Vagina (tissue), 2 donors: ENCODE measurements at places on chromosomes 2 and 18.

DNA sequence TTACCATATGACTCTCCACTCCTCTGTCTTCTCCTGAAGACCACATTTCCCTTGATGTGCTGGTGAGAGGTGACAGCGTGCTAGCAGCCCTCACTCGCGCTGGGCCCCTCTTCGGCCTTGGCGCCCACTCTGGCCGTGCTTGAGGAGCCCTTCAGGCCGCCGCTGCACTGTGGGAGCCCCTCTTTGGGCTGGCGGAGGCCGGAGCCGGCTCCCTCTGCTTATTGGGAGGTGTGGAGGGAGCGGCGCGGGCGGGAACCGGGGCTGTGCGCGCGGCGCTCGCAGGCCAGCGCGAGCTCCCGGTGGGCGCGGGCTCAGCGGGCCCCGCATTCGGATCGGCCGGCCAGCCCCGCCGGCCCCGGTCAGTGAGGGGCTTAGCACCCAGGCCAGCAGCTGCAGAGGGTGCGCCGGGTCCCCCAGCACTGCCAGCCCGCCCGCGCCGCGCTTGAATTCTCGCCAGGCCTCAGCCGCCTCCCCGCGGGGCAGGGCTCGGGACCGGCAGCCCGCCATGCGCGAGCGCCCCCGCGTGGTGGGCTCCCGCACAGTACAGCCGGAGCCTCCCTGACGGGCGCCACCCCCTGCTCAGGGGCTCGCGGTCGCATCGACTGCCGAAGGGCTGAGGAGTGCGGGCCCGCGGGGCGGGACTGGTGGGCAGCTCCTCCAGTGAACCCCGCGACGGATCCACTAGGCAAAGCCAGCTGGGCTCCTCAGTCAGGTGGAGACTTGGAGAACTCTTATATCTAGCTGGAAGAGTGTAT is 246.6 kb upstream of the REG3G start:
- no peak for DNase-seq

DNA sequence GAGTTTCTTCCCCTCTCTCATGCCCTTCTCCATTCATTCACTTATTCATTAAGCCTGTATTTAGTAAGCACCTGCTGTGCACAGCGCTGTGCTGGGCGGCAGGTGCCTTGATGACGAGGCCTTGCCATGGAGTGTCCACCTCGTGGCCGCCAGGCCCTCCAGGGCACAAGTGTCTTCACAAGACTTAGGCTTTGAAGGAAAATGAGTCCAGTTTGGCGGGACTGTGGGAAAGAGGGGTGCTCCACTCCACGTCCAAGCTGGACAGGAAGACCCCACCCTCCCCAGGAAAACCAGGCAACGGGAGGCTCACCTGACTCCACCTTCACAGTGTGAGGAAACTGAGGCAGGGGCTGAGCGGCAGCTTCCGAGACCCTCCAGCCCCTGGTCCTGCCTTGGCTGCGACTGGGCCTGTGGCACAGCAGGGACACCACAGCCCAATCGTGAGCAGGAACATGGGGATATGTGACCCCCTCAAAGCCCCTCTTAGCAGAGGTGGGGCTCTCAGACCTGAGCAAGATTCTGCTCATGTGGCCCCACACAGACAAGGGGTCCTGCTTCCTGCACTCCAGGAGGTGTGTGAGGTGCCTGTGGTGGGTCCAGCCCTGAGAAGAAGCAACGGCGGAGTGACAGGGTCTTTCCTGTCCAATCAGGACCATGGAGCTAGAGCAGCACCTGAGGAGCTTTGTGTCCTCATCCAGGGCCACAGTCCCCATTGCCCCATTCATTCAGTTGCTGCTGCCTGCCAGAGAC is 110.3 kb upstream of the ODC1 start:
- peak; percentile 58 for DNase-seq

DNA sequence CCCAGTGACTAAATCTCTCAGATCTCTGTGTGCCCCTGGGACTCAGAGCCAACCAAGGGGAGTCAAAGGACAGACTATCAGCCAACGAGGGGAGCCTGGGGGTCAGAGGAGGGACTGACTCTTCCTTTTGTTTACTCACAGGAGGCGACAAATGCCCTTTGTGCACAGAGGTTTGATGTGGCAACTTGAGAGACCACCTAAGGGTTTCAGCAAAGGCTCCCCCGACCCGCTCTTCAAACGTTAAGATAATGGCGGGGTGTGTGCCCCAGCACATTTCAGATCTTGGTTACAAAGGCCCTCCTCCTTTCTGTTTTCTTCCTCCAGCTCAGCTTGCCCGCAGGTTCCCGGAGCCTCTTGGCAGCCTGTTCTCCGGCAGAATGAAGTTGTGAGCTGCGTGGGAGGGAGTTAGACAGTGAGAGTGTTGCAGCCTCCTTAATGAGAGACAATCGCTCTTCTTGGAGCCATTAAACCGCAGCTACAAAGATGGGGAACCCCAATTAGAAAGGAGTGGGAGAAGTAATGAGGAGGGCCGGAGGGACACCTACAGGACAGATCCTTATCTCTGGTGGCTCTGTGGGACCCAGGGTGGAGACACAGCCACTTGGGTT is 76.2 kb downstream of the KIAA2012 start:
- no peak for DNase-seq

- no peak for DNase-seq
Measured at GRCh38 chr2:144322379-144322778, 197.5 kb downstream of the ZEB2 start.

- no peak for DNase-seq
Measured at GRCh38 chr2:70716951-70717350, 51.0 kb downstream of the ADD2 start.

DNA sequence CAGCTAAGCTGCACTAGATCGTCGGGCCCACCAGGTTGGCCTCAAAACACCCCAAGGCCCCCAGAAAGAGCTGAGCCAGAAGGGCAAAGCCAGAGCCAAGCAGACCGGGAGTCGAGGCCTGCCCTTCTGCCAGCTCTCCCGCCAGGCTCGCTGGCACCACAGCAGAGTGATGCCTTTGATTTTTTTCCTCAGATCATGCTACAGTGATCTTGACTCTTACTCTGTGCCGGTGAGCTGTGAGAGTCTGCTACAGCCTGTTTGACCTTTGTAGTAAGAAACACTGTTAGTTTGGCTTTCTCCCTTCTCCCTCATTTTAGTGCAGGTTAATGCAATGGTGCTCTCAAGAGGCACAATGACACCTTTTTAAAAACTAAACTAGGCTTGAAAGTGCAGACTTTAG is 97.8 kb downstream of the ESCO1 start:
- DNase-seq, result no peak

GRCh38 chr2:24107-24506 is 22.2 kb downstream of the FAM110C start:
- DNase-seq, result no peak

GRCh38 chr2:234259440-234259839 is 208.9 kb downstream of the SPP2 start:
- DNase-seq, result no peak

DNA sequence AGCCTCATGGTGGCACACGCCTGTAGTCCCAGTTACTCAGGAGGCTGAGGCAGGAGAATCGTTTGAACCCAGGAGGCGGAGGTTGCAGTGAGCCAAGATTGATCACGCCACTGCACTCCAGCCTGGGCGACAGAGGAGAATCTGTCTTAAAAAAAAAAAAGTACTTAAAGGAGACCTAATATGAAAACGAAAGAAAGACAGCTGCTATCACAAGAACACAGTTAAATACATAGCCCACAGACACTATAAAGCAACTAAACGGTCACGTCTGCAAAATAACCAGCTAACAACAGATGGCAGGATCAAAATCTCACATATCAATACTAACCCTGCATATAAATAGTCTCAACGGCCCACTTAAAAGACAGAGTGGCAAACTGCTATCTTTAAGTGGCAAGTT is 43.9 kb upstream of the TACR1 start:
- no peak for DNase-seq

DNA sequence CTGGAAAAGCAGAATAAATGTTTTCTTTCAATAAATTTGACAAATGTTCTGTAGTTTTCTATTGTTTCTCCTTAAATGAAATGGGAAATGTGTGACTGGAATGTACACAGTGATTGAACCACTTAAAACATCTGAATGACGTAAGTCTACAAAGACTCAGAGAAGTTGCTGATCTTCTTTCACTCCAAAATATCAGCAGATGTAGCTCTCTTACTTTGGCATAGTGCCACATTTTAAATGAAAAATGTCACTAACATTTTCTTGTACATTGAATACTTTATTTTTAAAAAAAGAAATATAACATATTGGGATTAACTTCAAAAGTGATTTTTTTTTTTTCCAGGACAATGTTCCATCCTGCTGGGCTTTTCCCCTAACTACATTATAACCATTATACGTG is 565.6 kb downstream of the TMEM182 start:
- DNase-seq, result no peak

DNA sequence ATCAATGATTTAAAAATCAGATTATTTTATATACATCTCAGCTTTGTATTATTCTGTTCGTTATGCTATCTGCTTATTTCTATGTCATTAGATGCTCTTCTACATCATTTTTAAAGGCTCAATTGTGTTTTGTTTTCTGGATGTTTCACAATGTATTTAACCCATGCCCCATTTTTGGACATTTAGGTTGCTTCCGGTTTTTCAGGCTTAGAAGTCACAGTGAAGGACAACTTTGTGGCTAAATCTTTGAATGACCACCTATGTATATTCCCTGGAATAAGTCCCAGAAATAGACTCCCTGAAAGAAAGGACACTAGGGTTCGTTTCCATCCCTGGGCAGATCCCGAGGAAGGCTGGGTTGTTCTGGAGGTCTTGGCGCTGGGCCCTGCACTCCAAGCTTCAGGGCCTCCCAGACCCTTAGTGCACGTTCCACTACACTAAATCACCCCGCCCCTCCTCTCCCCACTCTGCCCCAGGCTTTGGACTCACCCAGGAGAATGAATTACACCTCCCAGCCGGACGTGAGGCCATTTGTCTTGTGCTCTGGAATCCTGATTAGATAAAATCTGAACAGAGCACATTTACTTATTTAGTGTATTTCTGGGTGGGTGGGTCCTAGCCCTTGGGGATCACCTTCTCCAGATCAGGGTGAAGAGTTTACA is 188.2 kb downstream of the ZFP36L2 start:
- no peak for DNase-seq

- DNase-seq, result no peak
Measured at GRCh38 chr2:241507430-241508239, 749 bp downstream of the STK25 start.

DNA sequence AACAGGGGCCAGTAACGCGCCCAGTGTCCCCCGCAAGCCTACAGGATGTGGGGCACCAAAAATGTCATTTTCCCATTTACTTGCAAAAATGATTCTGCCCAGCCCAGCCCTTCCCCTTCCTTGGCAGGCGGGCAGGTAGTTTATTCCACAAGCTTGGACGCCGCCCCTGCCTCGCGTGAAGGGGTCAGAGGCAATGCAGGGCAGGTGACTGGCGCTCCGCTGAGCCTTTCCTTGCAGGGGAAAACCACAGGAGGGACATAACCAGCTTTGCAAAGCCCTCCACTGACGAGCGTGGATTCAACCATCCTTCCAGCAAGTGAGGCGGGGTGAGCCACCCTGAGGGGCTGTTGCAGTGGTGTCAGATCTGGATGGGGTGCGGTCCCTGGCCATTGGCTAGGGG is 5.3 kb downstream of the MAB21L4 start:
- DNase-seq, result no peak

DNA sequence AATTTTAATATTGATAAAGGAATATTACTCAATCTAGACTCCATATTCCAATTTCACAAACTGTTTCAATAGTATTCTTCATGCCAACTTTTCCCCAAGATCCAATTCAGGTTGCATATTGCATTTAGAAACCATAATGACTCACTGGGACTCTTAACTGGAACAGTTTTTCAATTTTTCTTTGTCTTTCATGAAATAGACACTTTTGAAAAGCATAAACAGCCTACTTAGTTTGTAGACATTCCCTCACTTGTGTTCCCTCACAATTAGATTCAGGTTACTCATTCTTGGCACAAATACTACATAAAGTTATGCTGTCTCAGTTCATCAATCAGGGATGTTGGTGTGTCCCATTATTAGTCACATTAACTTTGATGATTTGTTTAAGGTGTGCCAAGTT is 1768.4 kb upstream of the PIK3C3 start:
- DNase-seq, result no peak

DNA sequence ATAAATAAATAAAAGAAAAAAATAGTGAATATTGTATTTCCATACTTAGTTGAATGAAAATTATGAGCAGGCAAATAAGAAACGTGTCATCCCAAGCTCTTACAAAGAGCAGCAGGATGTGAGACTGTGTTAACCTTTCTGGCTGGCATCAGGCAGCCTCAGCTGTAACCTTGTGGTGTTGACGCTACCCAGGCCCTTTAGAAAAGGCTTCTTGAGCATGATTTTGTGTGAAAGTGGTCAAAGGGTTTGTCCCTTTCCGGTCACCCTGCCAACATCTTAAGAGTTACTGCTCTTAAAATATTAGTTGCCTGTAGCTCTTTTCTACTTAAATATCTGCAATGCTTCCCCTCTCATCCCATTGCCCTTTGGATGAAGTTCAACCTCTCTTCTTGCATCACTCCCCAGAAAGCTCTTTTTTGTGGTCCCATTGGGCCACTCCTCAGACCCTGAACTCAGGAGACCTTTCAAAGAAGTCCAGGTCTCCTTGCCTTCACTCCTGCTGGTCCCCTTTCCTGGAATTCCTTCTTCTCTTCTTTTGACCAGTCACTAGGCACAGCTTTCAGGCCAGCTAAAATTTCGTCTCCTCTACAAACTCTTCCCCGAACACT is 35.0 kb downstream of the RHOB start:
- DNase-seq, result no peak
